Left lung (tissue), 14 donors: ENCODE measurements at places on chromosomes 1 and 21. TPM values are rescaled to one million over a fixed set of nuclear protein-coding genes. Genes with fewer than 3 reads are reported as not detected.

DNA sequence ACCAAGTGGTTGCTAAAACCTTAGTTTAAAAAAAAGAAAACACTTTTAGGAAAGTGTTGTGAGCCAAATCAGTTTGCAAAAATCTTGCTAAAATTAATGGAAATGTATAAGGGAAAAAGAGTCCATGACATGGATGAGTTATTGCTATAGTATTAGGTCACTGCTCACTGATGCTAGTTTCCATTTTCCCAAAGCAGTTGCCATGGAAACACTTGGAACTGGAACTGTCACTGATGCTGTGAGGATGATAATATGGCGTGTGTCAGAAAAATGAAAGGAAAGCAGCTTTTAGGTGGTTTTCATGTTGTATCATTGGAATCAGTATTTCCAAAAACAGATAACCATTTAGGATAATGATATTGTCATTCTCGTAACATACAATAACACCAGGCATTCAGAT lies 104.4 kb downstream of the PHTF1 start:
- no peak overlapping the region for H3K4me3 ChIP-seq
- H3K27ac ChIP-seq: no peak overlapping the region
- peaks cover 9% of the 10 kb centered on the region for H3K36me3 ChIP-seq
- H3K27me3 ChIP-seq: no peaks in the 10 kb centered on the region

DNA sequence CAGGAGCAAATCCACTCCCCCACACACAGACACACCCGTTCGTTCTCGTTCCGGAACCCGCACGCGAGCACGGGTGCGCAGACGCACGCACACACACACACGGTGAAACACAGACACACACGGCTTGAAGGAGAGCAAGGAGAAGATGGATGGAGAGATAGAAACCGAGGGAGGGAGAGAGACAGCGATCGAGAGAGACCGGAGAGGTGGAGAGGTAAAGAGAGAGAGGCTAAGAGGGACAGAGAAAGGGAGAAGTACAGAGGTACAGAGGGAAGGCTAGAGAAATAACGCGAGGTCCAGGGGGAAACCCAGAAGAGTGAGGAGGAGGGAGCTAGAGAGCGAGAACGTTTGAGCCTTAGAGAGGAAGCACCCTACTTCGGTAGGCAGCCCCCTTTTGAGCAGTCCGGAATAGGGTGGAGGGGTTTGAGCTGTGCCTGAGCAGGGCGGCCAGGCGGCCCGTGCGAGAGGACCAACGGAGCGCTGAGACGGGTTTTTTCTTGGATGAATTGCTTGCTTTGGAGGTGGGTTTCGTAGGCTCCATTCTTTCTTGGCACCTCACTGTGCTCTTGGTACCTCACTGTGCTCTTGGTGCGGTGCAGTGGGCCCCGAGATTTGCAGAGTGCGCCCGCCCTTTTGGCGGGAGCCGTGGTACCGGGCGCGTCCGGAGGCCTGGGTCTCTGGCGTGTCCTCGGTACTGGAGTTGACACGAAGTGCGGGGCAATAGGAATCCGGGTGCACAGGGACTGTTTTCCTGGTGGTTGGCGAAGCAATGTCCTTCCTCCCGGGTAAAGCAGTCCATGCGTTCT lies 88.4 kb upstream of the RHOU start:
- H3K4me3 ChIP-seq: peak overlapping the region; percentile 32
- peaks cover 55% of the 10 kb centered on the region for H3K27me3 ChIP-seq
- H3K27ac ChIP-seq: no peak overlapping the region
- peaks cover 23% of the 10 kb centered on the region for H3K4me1 ChIP-seq
- peak; percentile 69 for DNase-seq

DNA sequence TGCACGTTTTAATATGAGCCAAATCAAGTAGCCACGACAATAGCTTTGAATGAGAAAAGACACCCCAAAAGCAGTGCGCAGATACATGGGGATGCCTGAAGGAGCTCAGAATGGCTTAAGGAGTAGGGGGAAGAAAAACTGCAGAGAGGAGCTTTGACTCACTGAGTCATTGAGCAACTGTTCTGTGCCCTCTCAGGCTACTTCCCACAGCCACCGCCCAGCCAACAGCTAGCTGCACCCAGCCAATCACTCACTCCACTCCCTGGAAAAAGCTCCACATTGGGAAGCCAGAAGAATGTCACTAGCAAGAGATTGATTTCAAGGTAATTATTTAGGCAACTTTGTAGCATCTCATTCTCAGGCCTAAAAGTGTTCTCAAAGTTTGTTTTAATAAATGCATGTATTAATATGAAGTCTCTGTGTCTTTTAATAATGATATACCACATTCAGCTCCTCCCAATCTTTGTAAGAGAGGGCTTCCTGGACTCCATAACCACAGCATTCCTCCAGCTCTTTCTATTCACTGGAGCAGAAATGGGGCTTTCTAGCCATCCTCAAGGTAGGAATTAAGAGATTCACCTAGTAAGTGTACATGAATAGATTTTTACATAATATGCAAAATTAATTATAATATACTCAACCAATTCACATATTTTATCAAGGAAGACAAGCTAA lies 16.8 kb downstream of the DUSP10 start:
- peak overlapping the region; percentile 75 for H3K27ac ChIP-seq
- H3K4me1 ChIP-seq: peaks cover 11% of the 10 kb centered on the region
- H3K4me3 ChIP-seq: no peak overlapping the region
- no peak for DNase-seq
- no peaks in the 10 kb centered on the region for H3K36me3 ChIP-seq
- H3K27me3 ChIP-seq: no peaks in the 10 kb centered on the region

GRCh38 chr21:42291751-42292562 lies 23.3 kb downstream of the TFF3 start:
- no peaks in the 10 kb centered on the region for H3K27me3 ChIP-seq
- peaks cover 8% of the 10 kb centered on the region for H3K4me1 ChIP-seq
- no peak overlapping the region for H3K27ac ChIP-seq
- no peak for DNase-seq
- no peaks in the 10 kb centered on the region for H3K36me3 ChIP-seq

DNA sequence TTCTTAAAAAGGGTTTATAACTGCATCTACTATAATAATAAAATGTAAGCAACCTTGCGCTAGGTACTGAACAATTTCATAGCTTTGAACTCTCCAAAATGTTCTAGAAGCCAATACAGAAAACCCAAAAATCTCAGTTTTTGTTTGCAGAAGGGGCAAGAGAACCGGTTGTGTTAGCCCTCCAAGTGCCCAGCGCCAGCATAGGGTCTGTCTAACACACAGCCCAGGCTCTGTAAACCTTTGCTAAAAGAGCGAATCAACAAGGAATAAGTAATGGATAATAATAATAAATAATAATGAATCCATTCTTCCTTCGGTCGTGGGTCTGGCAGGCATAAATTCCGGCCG lies 333 bp upstream of the CHAF1B start:
- no peak overlapping the region for H3K27ac ChIP-seq
- no peaks in the 10 kb centered on the region for H3K27me3 ChIP-seq
- DNase-seq: no peak
- H3K36me3 ChIP-seq: peaks cover 4% of the 10 kb centered on the region
- H3K4me1 ChIP-seq: peaks cover 8% of the 10 kb centered on the region

DNA sequence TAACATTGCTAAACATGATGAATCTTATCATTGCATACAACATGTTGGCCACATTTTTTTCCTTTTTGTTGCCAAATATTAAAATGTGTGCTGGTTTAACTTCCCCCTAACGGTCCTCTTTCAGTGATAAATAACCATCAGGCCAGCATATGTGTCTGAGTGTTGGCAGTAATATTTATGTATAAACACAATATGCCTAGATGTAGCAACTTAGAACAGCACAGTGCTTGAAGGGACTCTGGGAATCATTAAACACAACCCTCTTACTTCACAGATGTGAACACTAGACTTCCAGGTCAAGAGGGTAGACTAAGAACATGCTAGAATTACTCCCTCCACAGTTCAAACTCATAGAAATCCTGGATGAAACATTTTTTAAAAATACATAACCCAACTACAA lies 581.8 kb downstream of the PLPP3 start:
- DNase-seq: no peak
- no peaks in the 10 kb centered on the region for H3K4me1 ChIP-seq
- no peaks in the 10 kb centered on the region for H3K27me3 ChIP-seq

DNA sequence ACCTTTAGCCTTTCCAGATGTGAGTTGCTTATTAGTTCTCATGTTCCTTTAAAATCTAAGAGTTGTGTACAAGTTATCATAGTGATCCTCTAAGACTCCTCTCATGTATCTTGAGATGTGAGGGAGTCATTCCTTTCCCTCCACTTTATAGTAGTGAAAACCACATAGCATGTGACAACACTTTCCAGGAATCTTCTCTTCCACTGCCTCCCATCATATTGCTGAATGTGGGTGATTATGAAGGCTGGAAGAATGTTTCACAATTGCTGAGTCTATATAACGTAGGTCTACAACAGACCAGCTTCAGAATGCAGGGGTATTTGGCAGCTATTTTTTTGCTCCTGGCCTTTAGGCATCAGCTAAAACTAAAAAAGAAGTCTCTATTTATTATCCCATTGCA lies 44.7 kb upstream of the LRRC7 start:
- no peaks in the 10 kb centered on the region for H3K4me1 ChIP-seq
- no peak overlapping the region for H3K4me3 ChIP-seq
- no peaks in the 10 kb centered on the region for H3K36me3 ChIP-seq
- no peak for DNase-seq
- H3K27ac ChIP-seq: no peak overlapping the region

DNA sequence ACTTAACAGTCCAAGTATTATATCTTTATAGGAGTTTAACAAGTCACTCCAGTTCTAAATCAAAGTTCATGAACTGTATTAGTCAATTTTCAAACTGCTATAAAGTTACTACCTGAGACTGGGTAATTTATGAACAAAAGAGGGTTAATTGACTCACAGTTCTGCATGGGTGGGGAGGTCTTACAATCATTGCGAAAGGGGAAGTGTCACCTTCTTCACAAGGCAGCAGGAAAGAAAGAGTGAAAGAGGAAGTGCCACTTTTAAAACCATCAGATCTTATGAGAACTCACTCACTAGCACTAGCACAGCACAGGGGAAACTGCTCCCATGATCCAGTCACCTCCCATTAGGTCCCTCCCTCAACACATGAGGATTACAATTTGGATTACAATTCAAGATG lies 70.0 kb downstream of the CLCA4 start:
- no peaks in the 10 kb centered on the region for H3K36me3 ChIP-seq
- H3K4me3 ChIP-seq: no peak overlapping the region
- no peak overlapping the region for H3K27ac ChIP-seq
- DNase-seq: no peak
- no peaks in the 10 kb centered on the region for H3K27me3 ChIP-seq

DNA sequence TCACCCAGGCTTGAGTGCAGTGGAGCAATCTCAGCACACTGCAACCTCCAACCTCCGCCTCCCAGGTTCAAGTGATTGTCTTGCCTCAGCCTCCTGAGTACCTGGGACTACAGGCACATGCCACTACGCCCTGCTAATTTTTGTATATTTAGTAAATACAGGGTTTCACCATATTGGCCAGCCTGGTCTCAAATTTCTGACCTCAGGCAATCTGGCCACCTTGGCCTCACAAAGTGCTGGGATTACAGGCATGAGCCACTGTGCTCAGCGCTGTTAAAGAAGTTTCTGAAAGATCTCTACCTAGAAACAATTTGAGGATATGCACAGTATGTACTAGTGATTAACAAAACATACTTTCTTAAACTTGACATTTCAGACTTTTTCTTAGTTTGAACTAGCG lies 182.6 kb upstream of the ESRRG start:
- no peak overlapping the region for H3K27ac ChIP-seq
- H3K4me3 ChIP-seq: no peak overlapping the region
- no peaks in the 10 kb centered on the region for H3K4me1 ChIP-seq

The LCE2A gene
- total RNA-seq: not detected

The AUNIP gene
- 0.97 TPM for total RNA-seq

The FAM163A gene
- not detected for total RNA-seq

The PLPPR5 gene
- 0.06 TPM for total RNA-seq
